ENCODE measurements at places on chromosomes 7 and 10.

DNA sequence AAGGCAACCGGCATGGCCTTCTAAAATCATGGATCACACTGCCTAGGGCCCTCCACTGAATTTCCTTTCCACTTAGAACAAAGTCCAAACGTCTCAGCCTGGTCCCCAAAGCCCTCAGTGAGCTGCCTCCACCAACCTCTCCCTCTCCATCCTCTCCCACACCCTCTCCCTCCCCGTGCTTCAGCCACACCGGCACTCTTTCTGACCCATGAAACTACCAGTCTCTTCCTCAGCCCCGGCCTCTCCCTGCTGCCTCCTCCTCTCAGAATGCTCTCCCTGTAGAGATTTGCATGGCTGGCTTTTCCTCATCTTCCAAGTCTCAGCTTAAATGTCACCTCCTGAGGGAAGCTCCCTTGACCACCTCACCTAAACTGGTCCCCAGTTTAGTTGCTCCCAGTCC lies 219.0 kb upstream of the ZMIZ1 start:
- no peak for DNase-seq

GRCh38 chr7:28217143-28217542 lies 36.5 kb upstream of the JAZF1 start:
- DNase-seq, result no peak

DNA sequence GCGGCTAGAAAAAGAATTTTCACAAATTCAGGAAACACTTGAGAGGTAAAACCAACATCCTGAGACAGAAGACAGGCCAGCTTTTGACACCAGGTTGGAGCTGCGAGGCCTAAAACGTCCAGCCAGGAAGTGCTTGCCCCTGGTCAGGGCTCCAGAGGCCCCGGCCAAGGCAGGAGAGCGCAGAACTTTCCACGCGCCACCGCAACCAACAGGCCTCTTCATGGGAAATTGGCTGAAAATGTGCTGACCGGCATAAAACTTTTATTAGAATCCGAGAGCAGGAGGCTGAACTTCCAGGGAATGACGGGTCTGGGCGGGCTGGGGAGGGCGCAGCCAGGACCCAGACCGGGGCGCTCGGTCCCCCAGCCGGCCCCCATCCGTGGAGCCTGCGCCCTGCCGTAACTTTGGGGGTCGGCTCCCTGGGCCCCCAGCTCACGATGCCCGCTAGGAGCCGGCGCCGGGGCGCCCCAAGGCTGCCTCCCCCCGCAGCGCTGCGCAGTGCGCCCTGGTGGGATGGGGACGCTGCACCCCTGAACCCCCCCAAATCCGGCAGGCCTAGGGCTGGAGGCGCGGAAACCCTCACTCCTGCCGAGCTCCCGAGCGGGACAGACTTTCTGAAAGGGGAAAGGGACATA lies 414.0 kb upstream of the MKI67 start:
- no peak for DNase-seq

- no peak for DNase-seq
These were observed 18.7 kb upstream of the ZNF488 start for GRCh38 chr10:47402641-47403301.

Data from NCI-H146 (cell line).